ENCODE measurements at places on chromosomes 11 and 22.

- no peak for DNase-seq
These were observed 44.7 kb downstream of the SWAP70 start for GRCh38 chr11:9708544-9708943.

DNA sequence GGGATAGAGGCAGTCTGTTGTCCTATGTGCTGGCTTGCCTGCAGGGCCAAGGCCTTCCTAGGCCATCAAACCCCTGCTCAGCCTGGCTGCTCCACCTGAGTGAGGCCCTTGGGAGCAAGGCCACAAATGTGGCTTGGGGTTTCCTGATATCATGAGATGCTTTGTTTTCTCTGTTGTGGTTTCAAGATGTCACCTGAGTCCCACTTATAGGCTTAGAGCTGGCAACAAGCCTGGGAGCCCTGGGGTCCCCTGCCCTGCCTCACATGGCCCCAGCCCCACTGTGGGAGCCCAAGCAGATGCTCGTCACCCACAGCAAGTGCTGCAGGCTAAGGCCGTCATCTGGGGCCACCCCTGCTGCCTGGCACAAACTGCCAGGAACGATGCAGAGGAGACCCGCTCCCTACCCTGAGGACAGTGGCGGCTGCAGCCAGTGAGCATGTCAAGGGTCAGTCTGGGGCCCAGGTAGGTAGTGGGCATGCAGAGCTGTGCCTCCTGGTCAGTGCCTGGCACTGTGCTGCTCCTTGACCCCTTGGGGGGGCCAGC, 75.4 kb upstream of the KCNQ1OT1 start:
- DNase-seq, result no peak

DNA sequence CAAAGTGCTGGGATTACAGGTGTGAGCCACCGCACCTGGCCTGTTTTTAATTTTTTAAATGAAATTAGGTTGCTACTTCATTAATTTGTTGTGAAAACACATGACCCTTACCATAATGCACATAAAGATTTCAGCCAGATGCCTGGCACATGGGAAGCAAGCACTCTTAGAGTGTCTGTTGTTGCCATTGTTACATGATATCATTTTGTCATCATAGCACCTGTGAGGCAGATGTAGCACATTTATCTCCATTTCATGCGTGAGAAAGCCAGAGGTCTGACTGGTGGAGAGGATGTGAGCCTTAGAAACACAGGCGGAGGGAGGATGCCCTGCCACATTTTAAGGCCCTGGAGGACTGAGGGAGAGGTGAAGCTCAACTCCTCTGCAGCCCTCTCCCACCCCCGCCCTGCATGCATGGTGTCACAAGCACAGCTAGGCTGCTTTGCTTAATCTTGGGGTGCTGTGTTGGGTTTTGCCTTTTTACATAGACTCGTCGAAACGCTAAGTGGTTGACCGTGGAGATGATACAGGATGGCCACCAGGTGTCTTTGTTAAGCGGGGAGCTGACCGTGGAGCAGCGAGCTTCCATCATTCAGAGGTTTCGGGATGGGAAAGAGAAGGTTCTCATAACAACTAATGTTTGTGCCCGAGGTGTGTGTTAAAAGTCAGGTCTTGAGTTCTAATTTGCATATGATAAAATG, 14.0 kb downstream of the DDX25 start:
- DNase-seq, result no peak

- no peak for DNase-seq
These were observed 10.6 kb upstream of the RAG2 start for GRCh38 chr11:36608491-36609199.

DNA sequence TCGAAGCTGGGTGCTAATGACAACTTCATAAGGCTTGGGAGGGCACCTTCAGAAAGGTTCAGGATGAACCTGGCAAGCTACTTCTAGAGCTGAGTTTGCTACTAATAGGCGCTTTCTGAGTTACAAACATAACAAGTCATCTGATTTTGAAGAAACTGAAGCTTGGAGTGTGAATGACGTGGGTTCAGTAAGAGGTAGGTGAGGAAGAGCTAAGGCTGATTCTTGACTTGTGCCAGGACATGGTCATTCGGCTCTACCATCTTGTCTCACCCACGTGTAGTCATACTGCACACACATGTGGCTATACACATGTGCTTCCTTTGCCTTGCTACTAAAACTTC, 56.4 kb downstream of the SWAP70 start:
- DNase-seq, result no peak

DNA sequence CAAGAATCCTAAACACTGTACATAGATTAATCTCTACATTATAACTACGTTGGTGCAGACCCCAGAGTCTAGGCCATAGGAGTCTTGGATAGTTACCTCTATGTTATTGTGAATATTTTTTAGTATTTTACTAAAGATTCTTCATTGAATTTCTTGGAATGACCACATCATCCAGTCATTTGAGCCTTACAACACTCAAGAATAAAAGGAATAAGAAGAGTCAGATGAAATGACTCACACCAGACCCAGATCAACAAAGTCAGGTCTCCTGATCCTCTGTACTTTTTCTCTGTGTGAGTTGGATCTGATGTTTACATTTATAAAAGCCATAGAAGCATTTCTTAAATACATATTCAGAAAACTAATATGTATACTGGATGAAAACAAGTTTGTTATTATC, 179.2 kb upstream of the ARHGAP20 start:
- DNase-seq, result no peak

- DNase-seq, result no peak
These were observed 2.4 kb downstream of the CBX6 start for GRCh38 chr22:38869663-38870062.

- DNase-seq, result no peak
These were observed 26.5 kb downstream of the PGA5 start for GRCh38 chr11:61267437-61267841.

- no peak for DNase-seq
These were observed 463.1 kb upstream of the FAT3 start for GRCh38 chr11:91761406-91762025.

DNA sequence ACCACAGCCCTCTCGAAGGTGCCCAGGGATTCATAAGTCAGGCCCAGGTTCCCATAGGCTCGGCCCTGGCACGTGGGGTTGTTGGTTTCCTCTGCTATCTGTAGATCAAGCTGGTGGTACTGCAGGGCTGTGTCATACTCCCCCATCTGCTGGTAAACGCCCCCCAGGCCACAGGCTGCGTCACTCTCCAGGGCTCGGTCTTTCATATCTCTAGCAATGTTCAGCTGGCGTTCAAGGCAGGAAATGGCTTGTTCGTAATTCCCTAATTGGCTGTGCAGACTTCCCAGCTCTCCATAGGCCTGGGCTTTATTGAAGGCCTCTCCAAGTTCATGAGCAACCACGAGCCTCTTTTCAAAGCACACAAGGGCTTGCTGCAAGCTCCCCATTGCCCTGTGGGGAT, 186.4 kb upstream of the PITPNB start:
- DNase-seq, result no peak

DNA sequence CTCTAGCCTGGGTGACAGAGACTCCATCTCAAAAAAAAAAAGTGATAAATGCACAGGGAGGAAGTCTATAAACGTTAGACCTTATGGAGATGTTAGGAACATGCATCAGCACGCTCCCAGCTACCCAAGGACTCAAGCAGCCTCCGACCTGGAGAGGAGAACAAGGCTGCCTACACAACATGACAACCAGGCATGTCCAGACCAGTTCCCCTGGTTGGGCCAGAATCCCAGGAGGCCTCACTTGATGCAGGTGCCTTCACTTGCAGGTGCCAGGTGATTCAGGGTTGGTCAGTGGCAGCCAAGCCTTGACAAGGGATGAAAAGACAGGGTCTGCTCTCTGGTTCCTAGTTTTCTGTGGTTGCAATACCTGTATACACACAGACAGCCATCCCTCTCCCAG, 5.9 kb downstream of the RANGAP1 start:
- no peak for DNase-seq

GRCh38 chr11:116782728-116783127, 5.1 kb downstream of the ZPR1 start:
- DNase-seq, result no peak

GRCh38 chr11:78085972-78086371, 6.3 kb upstream of the NDUFC2 start:
- no peak for DNase-seq

- no peak for DNase-seq
These were observed 4.5 kb upstream of the PATL1 start for GRCh38 chr11:59673291-59673690.

DNA sequence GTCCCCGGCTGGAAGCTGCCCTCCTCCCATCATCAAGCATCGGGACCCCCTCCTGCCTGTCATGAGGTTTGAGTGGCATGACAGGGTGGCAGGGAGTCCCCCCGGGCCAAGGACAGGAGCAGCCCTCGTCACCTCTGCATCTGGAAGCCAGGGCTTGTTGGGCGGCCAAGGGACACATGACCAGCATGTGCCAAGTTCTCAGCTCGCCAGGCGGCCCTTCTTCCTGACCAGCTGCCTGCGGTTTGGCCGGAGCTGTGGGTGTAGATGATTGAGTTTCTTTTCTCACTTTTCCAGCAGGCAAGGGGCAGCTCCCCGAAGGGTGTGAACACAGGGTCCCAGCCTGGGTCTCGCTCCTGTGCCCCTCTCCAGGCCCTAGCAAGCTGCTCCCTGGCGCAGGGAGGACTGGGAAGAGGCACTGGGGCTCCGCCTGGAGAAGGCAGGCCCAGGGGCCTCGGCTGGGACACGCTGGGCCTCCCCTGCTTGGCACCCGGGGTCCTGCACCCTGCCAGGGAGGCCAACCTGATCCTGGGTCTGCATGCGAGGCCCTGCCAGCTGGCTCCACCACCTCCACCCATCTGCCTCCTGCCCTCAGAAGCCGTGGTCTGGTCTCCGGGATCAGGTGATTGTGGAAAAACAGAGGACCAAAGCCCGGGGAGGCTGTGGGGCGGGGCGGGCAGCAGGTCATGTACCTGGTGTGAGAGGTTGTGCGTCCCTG, 13.4 kb downstream of the ARHGAP8 start:
- no peak for DNase-seq

GRCh38 chr22:31561238-31561887, 65.0 kb downstream of the SFI1 start:
- no peak for DNase-seq

DNA sequence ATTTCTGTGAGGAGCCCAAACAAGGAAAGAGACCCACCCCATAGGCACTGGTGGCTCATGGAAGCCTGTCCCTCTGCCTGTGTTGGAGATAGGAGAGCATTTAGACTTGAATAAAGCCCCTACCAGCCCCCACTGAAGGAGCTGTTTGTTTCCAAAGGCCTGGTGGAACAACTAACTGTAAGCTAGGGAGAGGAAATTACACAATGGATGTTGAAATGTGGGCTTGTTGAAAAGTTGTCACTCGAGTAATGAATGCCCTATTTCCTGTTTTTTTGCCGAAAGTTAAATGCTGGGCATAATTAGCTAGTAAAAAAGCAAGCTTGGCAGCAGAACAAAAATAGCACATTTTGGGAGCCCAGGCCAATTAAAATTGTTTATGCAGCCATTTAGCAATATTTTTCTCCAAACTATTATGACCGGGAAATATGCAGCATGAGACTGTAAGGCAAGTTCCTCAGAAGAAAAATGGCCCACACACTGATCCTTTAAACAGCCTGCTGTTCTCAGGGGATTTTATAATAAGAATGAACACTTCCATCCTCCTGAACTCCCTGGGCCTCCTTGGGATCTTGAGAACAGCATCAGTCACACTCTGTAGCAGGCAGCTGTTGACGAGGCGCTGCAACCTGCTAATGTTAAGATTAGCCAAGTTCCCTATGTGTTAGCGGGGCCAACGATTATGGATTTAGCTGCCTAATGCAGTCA, 38.6 kb upstream of the LMO2 start:
- no peak for DNase-seq

DNA sequence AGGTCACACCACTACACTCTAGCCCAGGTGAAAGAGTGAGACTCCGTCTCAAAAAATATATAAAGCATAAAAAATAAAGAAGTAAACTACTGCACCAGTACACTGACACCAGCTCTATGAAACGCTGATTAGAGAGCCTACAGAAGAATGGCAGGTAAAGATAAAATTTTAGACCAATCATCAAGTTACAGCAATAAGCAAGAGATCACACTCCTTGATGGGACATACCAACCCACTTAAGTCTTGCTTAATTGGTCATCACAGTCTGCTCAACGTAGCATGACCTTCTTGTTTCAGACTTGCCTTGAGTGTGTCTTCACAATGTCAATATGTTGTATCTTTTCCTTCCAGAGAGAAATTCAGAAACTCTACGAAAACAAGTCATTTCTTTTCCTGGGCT, 12.5 kb downstream of the SRPRA start:
- no peak for DNase-seq

GRCh38 chr11:130123414-130124040, 36.1 kb upstream of the ST14 start:
- DNase-seq, result no peak
